Mesenteric fat pad (tissue), 1 donor: ENCODE measurements at places on chromosomes 5 and 9. TPM values are rescaled to one million over a fixed set of nuclear protein-coding genes. Genes with fewer than 3 reads are reported as not detected.

- DNase-seq = no peak
These were observed 45.7 kb downstream of the TEX10 start for GRCh38 chr9:100307080-100307479.

DNA sequence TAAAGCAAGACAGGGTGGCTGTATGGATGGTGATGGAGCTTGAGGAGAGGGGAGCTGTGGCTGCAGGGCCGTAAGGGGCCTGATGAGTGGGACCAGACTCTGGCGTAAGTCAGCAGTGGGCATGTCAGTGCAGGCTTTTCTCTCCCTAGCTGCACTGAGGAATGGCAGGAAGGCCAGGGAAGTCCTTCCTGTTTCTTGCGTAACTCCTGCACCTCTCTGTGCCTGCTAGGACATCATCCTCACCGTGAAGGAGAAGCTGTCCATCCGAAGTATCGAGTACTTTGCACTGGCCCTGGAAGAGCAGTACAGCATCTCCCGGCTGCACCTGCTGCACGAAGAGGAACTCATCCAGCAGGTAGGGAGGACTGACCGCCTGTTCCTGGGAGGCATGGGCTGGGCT is 24.1 kb upstream of the TRMT10B start:
- no peak for DNase-seq

Gene INSL4
- not detected for total RNA-seq

GRCh38 chr5:129496421-129496820 is 36.3 kb downstream of the ADAMTS19 start:
- DNase-seq = no peak

DNA sequence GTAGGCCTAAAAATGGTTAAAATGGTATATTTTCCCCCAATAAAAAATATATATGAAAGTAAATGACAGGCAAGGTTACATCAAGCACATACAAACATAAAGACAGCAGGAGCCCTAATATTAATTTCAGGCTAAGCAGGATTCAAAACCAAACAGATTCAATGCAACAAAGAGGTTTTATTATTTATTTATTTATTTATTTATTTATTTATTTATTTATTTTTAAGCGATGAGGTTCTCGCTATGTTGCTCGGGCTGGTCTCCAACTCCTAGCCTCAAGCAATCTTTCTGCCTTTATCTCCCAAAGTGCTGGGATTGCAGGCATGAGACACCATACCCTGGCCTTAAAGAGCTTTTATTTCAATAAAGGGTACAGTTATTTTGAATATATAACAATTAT is 106.4 kb upstream of the SHB start:
- DNase-seq = no peak

DNA sequence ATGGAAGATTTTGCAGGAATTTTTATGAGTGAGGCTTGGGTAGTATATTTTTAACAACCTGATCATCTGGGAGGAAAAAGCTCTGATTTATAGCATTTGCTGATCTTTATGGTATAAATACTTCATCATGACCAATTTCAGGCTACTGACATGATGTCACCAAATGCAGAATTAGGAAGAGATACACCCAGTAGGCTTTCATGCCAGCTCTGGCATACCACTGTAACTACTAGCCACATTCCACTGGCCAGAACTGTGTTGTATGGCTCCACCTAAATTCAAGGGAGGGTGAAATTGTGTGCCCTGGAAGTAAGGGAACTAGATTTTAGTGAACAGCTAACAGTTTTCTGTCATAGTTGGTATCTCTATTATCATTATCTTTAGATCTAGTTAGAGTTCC is 17.6 kb downstream of the AP3S1 start:
- no peak for DNase-seq

Gene OBP2B
- total RNA-seq = not detected

Gene COL5A1
- total RNA-seq = 84.7 TPM

- DNase-seq = no peak
These were observed 220.6 kb upstream of the TRIM32 start for GRCh38 chr9:116466271-116467235.

Gene SLF1
- 3.3 TPM for total RNA-seq

- DNase-seq = no peak
These were observed 1.1 kb upstream of the MAT2B start for GRCh38 chr5:163504079-163504931.

Gene GRM6
- not detected for total RNA-seq
